IPS DF 6.9 (cell line): ENCODE measurements at places on chromosomes 4 and X.

- DNase-seq, result no peak
Observed at GRCh38 chrX:77622233-77622632, 163.8 kb downstream of the ATRX start.

DNA sequence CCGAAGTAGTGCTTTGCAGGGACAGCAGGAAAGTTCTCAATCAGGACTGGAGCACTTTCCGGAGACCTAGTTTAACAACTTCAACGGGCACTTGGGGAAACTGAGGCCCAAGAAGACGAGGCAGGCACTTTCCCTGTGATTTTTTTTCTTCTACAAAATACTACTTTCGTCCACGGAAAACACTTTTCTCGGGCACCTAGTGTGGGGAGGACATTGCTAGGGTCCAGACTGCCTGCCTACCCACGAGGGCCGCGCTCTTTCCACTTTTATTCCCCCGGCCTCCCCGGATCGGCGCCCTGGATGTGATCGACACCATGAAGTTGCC, 125.4 kb upstream of the CXorf66 start:
- no peak for DNase-seq

- no peak for DNase-seq
Observed at GRCh38 chr4:93646233-93646930, 182.2 kb upstream of the ATOH1 start.

DNA sequence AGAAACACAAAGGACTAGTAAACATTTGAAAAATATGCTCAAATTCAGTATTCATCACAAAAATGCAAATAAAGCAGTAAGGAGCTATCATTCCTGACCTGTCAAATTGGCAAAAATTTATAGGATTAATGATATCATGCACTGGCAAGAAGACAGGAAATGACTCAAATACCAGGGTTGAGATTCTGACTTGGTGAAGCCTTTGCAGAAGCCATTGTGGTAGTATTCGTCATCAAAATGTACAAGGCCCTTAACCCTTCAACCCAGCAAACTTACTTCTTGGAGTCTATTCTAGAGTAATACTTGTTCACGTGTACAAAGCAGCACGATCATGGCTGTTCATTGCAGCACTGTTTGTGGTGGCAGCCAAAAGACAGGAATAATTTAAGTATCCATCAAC, 132.4 kb downstream of the ENOX2 start:
- no peak for DNase-seq

DNA sequence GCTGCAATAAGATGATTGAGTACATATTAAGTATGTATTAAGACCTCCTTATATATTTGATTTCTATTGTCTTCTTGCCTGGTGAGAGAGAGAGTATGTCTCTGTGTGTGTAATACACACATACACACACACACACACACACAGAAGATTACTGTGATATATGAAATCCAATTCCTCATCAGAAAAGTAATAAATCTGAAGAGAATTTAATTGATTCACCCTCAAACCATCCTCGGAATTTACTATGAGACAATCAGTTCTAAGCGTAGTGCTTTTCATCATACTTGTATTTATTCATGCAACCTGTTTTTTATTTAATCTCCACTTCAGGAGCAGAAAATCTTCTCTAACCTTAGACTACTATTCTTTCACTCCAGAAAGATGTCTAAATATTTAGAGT, 62.3 kb upstream of the TLL1 start:
- DNase-seq, result no peak

- no peak for DNase-seq
Observed at GRCh38 chr4:25022766-25023165, 8.0 kb downstream of the LGI2 start.

DNA sequence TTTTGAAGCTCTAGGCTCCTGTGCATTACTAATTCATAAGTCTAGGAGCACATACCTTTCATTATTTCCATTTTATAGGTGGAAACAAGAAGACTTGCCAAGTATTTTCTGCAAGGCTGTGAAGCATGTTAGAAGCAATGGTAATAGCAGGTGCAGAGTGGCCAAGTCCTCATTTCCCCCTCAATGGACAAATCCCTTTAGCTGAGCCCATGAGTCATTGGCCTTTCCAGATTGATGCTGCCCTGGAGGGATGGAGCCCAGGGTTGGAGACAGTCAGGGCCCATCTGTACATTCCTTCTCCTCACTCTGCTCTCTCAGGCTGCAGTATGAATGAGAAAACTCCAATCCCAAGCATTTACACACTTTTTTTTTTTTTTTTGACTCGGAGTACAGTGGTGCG, 6.6 kb downstream of the MGST2 start:
- no peak for DNase-seq

- no peak for DNase-seq
Observed at GRCh38 chr4:40887764-40888131, 138.0 kb downstream of the NSUN7 start.

- no peak for DNase-seq
Observed at GRCh38 chr4:142404191-142404611, 441.9 kb downstream of the INPP4B start.

DNA sequence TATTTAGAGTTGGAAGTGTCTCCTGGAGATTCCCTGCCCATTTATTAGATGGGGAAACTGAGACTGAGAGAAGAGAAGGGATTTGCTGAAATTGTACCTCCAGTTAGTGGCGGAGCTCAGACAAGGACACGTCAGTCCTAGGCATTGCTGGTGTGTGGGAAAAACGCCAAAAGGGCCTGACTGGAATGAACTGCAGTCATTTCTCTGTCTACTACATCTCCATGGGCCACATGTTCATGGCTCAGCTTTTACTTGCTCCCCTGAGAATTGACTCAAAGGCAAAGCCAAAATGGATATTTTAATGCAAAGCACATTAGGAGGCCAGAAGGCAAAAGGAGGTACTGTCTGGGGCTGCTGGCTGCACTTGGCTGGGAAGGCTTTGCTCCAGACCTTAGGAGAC, 3.9 kb downstream of the TFDP3 start:
- no peak for DNase-seq

DNA sequence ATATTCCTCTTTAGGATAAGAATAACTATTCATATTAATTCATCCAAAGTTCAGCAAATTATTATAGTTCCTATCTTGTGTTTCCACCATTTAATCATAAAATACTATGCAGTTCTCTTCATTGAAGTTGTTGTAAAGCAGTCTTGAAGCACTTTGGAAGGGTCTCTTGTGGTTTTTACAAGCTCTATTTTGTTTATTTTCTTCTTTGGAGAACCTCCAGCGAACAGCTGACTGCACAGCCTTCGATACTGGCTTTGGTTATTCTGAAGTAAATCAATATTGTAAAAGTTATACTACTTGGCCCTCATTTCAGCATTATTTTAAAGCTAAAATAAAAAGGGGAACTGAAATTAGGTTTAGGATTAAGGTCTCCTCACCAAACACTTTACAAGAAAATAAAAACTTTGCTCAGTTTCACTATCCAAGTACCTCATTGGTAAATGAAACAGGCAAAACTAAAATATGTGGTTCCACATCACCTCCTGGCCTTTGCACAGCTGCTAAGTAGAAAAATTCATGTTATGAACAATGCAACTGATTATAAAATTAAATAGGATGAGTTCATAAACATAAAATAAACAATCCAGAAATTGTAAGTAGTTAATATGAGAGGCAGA, 1629.2 kb upstream of the ADGRL3 start:
- DNase-seq, result no peak

DNA sequence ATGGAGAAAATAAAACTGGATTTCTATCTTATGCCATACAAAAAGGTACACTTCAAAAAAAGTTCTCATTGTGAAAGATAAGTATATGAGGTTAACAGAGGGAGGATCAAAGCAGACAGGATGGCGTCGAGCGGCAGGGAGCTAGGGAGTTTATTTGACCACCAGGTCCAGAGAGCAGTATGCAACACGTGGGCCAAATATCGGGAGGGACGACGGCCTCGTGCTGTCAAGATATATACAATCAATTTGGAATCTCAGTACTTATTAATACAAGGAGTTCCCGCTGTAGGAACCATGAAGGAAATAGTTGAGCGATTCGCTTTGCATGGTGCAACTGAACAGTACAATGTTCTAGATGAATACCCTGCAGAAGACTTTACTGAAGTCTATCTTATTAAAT, 1069.4 kb upstream of the INTU start:
- DNase-seq, result no peak

DNA sequence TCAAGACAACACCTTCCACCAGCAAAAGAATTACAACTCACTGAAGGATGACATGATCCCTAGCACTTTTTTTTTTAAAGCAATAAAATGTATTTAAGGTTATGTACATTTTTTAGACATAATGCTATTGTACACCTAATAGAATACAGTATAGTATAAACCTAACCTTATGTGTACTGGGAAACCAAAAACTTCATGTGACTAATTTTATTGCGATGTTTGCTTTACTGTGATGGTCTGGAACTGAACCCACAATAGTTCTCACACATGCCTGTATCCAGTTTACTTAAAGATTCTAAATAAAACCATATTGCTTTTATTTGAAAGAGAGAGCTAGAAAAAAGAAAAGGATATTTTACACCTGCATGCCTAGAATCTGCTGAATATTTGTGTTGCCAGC, 4.4 kb upstream of the STS start:
- DNase-seq, result no peak

DNA sequence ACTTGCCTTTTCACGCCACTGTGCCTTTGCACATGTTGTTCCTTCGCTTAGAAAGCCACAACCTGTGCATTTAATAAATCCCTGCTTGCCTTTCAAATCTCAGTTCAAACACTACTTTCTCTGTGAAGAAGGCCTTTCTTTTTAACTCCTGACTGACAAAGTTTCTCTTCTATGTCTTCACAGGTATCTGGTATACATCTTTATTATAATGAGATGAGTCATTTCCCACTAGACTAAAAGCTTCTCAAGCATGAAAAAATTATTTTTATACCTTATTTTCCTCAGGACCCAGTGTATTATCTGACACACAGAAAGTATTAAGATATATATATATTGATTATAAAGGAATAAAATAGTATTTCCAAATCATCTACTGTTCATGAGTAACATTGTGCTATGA, 189.9 kb downstream of the TBCK start:
- no peak for DNase-seq

DNA sequence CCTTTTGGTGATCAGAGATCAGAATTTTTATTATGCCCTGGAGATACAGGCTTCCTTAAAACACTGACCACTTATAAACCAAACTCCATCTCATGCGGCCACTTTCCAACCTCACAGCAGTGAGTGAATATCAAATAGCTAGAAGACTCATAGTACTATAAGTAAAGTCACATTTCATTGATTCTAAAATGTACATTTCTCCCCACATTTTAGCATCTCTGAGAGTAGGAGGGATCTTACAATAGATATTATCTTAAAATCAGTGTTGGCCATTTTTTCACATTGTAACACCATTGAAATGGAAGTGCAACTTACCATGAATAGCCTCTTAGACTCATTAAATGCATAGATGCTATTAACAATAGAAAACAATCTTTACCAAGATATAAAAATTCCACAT, 17.4 kb downstream of the PCYT1B start:
- DNase-seq, result no peak

- no peak for DNase-seq
Observed at GRCh38 chr4:6270636-6271121, 1.0 kb downstream of the WFS1 start.

GRCh38 chr4:54493862-54494261, 163.9 kb upstream of the KIT start:
- DNase-seq, result no peak

- DNase-seq, result no peak
Observed at GRCh38 chrX:115573185-115573584, 12.2 kb downstream of the PLS3 start.

GRCh38 chr4:123506011-123506695, 109.6 kb downstream of the SPRY1 start:
- DNase-seq, result no peak

DNA sequence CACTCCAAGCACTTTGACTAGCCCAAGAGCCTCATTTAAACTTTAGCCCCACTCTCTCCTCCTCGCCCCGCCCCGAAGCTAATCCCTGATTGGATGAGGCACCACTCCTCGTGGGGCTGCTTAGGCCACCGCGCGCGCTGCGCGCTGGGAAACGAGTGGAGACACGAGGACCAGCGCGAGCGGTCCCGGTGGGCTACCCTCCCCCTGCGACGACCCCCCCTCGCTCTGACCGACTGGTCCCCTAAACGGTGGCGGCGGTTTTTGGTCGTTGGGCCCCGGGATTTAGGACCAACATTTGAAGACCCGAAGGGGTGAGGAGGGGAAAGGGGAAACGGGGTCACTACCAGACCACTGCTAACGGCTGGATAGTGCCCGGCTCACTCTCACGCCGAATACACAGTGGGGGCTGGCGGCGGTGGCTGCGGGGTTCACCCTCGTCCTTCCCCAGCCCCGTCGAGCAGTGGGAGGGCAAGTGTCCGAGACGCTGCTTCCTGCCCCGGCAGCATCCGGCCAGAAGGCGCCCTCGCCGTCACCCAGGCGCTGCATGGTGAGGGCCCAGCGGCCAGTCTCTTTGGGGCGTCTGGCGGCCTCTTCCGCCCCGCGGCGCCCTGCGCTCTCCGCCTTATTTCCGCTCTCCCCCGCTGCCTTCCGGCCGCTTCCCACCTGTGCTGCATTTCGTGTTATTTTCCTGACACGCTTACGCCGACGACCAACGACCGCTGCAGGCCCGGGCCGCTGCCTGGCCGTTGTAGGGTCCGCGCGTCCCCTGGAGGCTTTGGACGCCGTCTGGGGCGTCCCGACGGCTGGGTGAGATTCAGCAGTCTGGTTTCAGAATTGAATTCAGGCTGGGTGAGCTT, at the start of gene RBM46:
RBM46 (plus strand) TSS at position 147 of the 857 bp plus-strand sequence. CDS start 15,481 bp downstream, outside the sequence.
- no peak for DNase-seq

DNA sequence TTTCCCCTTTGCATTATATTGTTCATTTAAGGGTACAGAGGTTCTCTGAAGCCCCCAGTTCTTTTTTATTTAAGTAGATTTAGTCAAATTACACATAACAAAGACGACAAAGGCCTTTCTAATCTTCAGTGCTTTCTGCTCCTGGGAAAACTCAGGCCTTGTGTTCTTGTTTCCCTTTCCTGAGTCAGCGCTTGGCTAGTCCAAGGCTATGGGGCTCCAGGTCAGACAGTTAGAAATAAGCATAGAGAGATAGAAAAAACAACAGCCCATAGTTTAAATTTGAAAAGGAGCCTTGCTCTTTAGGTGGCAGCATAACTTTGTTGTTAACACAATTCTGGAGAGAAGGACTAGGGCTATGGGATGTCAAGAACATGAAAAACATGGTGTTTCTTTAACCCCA, 97.3 kb downstream of the PPP1R2C start:
- DNase-seq, result peak; percentile 4
